Hepatocyte (in vitro differentiated cells): ENCODE measurements at places on chromosomes 16 and 17. TPM values are rescaled to one million over a fixed set of nuclear protein-coding genes. Genes with fewer than 3 reads are reported as not detected.
A peak's percentile ranks its signal among the peaks of the same experiment; 100 is the strongest.

Gene TMEM238L
- total RNA-seq: 1.0 and 1.3 TPM in 2 replicates

Gene SUPT6H
- total RNA-seq: 48.8 and 50.8 TPM in 2 replicates

Gene OR1A1
- total RNA-seq: not detected in 2 replicates

Gene KRTAP2-1
- total RNA-seq: not detected in 2 replicates

Gene NLK
- total RNA-seq: 24.9 and 29.1 TPM in 2 replicates

Gene TEKT1
- total RNA-seq: 0.07 TPM in 1 of 2 replicates, not detected in the other

DNA sequence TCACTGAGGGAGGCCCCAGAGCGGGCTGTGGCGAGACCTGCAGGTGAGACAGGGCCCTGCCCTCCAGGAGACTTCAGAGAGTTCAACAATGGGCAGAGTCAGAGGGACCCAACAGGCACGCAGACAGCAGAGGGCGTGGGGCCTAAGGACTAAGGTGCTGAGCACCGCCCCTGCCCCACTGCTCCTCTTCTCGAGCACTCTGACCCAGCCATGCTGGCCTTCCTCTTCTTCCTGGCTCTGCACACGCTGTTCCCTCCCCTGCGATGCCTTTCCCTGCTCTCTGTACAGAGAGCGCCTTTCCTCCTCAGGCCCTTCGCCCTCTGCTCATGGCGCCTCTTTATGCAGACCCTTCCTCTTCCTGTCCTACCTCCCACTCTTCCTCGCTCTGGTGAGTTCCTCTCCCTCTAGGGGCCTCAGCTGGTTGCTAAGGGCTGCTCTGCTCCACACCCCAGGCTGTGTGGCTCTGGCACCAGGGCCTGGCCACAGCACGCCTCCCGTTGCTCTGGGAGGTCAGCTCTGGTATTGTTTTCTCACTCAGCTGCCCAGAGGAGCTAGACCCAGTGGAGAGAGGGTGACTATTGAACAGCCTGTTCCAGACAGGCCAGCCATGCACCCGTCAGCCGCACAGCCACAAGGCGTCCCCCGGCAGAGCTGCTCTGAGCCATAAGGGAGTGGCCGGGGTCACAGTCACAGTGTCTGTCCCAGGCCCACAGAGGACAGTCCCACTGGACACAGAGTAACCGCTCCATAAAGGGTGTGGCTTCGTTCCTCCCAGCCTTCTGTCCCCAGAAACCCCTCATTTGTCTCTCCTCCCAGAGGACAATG, 13.6 kb upstream of the RASD1 start:
- no peak overlapping the region for H3K4me3 ChIP-seq
- H3K27ac ChIP-seq: no peak overlapping the region
- DNase-seq: no peak
- H3K4me1 ChIP-seq: peaks cover 2% of the 10 kb centered on the region
- H3K27me3 ChIP-seq: no peaks in the 10 kb centered on the region
- H3K36me3 ChIP-seq: no peaks in the 10 kb centered on the region

DNA sequence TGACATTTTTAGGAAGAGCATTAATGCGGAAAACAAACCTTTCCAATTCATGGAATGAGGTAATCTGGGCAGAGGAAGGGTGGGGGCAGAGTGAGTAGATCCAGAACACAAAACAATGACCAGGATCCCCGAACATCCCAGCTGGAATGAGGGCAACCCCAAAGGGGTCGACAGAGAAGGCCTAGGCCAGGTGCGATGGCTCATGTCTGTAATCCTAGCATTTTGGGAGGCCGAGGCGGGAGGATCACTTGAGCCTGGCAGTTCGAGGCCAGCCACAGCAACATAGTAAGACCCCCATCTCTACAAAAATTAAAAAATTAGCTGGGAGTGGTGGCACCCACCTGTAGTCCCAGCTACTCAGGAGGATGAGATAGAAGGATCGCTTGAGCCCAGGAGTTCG, 64.7 kb downstream of the ZFHX3 start:
- H3K4me3 ChIP-seq: no peak overlapping the region
- H3K36me3 ChIP-seq: no peaks in the 10 kb centered on the region
- DNase-seq: no peak
- peaks cover 19% of the 10 kb centered on the region for H3K4me1 ChIP-seq
- H3K27ac ChIP-seq: no peak overlapping the region

DNA sequence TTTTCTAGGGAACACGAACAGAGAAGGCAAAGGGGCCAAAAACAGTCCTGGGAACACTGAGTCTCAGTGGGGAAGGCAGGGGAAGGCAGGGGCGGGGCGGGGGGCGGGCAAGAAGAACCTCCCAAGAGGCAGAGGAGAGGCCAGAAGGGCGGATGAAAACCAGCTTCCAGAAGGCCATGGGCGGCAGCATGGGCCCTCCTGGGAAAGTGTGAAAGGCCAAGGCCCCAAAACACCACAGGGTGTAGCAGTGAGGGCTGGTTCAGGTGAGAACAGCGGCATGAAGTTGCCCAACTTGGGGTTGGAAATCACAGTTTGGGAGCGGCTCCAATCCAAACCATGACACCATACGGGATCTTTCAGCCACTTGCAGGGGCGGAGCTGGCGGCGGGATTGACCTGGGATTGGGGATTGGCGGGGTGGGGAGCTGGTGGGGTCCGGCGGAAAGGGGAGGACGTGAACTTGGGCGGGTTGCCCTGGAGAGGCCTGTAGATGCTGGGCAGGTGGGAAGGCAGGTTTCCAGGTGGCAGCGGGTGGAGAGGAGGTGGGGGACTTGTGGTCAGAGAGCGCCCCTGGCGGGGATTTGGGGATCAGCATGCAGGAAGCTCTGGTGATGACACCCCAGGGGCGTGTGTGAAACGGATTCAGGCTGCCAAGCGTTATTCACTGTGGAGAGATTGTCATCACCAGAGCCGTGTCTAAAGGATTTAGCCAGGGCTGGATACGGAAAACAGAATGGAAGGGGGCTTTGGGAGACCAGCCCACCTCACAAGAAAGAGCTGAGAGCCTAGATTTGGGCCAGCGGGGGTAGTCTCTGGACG, 80.9 kb downstream of the ARHGAP23 start:
- peaks cover 18% of the 10 kb centered on the region for H3K4me1 ChIP-seq
- no peak overlapping the region for H3K27ac ChIP-seq

GRCh38 chr16:88650749-88651275, at the start of gene CYBA:
CYBA (minus strand) TSS chr16:88651053; CDS start chr16:88651013, 40 bp downstream.
- H3K4me3 ChIP-seq: peak within 1 kb of the TSS; percentile 82
- H3K36me3 ChIP-seq: no peaks in the 10 kb centered on the region
- DNase-seq: peak; percentile 88
- H3K27ac ChIP-seq: peak within 1 kb of the TSS; percentile 91

DNA sequence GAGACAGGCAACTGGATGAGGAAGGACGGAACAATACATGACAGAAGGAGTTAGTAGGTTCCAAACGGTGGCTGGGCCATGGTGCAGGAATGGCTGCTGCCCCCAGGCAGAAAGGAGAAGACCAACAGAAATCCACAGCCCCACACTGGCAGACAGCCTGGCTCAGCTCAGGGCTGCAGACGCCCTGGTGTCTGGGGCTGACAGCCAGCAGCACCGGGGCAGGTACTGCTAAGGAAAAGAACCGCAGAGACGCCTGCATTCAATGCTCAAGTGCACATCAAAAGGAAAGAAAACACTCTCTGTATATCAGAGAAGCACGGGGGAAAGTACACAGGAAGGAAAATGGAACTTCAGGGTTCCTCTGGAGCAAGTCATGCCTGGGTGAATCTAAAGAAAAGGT, 53.4 kb downstream of the GAS7 start:
- DNase-seq: no peak
- peaks cover 15% of the 10 kb centered on the region for H3K4me1 ChIP-seq
- no peak overlapping the region for H3K4me3 ChIP-seq
- H3K27ac ChIP-seq: peak overlapping the region; percentile 7
- no peaks in the 10 kb centered on the region for H3K27me3 ChIP-seq

DNA sequence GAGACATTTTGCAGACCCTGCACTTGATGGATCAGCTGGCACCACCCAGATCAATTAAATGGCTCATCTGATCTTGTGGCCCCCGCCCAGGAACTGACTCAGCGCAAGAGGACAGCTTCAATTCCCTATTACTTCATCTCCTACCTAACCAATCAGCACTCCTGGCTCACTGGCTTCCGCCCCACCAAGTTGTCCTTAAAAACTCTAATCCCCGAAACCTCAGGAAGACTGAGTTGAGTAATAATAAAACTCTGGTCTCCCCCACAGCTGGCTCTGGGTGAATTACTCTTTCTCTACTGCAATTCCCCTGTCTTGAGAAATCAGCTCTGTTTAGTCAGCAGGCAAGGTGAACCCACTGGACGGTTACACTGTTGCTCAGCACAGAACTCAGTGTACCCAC, 23.6 kb downstream of the SPPL2C start:
- H3K27me3 ChIP-seq: peaks cover 5% of the 10 kb centered on the region
- DNase-seq: no peak
- no peak overlapping the region for H3K4me3 ChIP-seq
- H3K27ac ChIP-seq: no peak overlapping the region

GRCh38 chr16:69921127-69921526, 30.0 kb upstream of the CLEC18A start:
- H3K27me3 ChIP-seq: no peaks in the 10 kb centered on the region
- peaks cover 24% of the 10 kb centered on the region for H3K4me1 ChIP-seq
- H3K4me3 ChIP-seq: no peak overlapping the region
- no peak overlapping the region for H3K27ac ChIP-seq
- H3K36me3 ChIP-seq: no peaks in the 10 kb centered on the region

DNA sequence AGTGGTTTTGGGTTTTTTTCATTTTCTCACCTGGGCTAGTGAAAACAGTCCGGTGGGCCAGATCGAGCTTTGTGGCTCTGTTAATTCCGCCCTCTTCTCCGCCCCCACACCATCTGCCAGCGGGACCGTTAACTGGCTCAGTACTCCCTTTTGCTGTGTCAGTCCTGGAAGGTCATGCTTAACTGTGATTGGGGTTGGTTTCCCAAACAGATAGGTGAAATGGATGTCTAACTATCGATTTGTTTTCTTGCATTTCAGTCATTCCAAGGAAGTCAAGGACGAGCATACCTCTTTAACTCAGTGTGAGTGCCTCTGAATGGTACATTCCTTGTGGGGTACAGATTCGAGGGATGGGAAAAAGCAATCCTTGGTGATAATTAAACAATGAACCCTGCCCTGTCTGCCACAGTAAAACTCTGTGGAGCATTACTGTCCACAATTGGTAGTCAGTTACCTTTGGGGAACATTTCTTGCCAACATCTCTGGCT, 56.7 kb downstream of the YPEL2 start:
- H3K27ac ChIP-seq: peak overlapping the region; percentile 51
- H3K4me1 ChIP-seq: no peaks in the 10 kb centered on the region

DNA sequence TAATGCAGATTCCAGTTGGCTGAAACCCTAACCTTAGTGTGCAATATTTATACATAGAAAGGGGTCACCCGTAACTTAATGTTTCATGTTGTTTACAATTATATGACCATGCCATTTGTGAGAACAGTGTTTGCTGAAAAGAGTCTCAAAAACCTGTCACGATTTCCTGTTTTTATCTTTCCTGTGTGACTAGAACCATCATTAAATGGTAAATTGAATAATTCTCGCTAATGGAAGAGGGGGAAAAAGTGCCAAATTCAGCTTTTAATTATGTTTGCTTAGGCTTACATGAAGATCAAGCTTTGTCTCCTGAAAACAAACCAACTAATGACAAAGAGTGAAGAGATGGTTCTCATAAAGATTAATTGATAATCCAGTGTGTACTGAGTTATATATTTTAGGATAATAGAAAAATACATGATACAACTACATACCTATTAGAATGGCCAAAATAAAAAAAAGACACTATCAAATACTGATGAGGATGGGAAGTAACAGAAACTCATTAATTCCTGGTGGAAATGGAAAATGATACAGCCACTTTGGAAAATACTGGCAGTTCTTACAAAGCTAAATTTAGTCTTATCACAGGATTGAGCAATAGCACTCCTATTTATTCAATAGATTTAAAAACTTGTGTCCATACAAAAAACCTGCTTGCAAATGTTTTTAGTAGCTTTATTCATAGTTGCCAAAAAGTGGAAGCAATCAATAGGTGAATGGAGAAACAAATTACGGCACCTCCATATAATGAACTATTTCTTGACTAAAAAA, 141.7 kb downstream of the CDK5R1 start:
- no peaks in the 10 kb centered on the region for H3K4me1 ChIP-seq
- no peak overlapping the region for H3K27ac ChIP-seq
- H3K36me3 ChIP-seq: no peaks in the 10 kb centered on the region
- DNase-seq: no peak

- no peak overlapping the region for H3K27ac ChIP-seq
- H3K4me1 ChIP-seq: peaks cover 13% of the 10 kb centered on the region
- DNase-seq: no peak
- no peaks in the 10 kb centered on the region for H3K36me3 ChIP-seq
- no peaks in the 10 kb centered on the region for H3K27me3 ChIP-seq
Observed at GRCh38 chr16:19105891-19106624, 7.7 kb upstream of the ITPRIPL2 start.

DNA sequence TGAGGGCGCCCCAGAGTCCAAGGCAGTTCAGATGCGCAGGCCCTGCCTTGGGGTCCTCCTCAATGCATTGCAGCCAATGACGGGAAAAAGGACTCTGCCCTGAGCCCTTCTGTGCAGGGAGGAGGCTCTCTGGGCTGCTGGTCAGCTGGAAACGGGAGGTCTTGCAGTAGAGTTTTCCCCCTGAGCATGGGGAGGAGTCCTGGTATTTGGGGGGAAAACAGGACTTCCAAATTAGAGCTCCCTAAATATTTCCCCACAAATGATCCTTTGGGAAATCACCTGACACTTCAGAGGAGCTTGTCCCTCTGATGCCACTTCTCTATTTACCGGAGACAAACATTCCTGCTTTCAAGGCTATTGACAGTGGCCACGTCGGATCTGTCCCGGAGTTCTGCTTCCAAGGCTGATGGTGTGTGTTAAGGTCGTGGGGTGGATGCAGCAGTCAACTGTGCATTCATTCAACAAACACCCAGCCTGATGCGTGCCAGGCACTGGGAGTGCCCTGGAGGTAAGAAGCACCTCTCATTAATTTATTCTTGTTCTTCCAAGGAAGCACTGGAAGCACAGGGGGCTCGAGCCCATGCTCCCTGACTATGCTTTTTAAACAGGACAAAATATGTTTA, 73.0 kb upstream of the DNAH17 start:
- no peak overlapping the region for H3K4me3 ChIP-seq
- no peak for DNase-seq
- no peaks in the 10 kb centered on the region for H3K36me3 ChIP-seq
- no peak overlapping the region for H3K27ac ChIP-seq
- H3K27me3 ChIP-seq: no peaks in the 10 kb centered on the region
- no peaks in the 10 kb centered on the region for H3K4me1 ChIP-seq

GRCh38 chr17:60351012-60351695, 40.8 kb downstream of the USP32 start:
- no peak overlapping the region for H3K4me3 ChIP-seq
- H3K36me3 ChIP-seq: no peaks in the 10 kb centered on the region
- H3K27ac ChIP-seq: no peak overlapping the region
- H3K4me1 ChIP-seq: no peaks in the 10 kb centered on the region

GRCh38 chr17:47934856-47935255, 6.5 kb upstream of the PNPO start:
- H3K36me3 ChIP-seq: no peaks in the 10 kb centered on the region
- no peak for DNase-seq
- no peak overlapping the region for H3K4me3 ChIP-seq
